ENCODE measurements at places on chromosomes 4 and X.

DNA sequence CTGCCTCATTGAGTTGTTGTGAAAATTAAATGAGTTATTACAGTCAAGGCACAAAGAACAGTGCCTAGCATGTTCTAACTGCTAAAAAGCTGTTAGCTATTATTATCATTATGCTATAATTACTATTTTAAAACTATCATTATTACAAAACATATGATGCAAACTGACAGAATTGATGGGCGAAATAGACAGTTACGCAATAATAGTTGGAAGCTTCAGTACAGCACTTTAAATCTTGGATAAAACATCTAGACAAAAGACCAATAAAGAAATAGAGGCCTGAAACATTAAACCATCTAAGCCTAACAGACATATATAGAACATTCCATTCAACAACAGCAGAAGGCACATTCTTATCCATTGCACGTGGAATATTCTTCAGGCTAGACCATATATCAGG is 73.0 kb downstream of the TAB3 start:
- DNase-seq, result no peak

DNA sequence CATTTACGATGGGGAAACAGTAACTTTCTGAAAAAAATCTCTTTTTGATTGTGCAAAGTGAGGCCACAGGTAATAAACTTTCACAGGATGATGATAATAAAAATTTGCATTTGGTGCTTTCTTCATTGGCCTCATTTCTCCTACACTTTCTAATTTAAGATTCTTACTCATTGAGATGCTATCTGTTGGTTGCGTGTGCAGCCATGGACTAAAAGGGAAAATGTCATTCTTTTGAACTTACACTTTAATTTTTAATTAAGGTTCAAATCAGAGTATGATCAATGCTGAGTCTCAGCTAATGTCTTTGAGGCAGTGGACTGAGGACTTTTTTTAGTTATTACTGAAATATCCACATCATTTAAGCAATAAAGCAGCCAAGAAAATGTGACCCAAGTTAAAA is 87.6 kb downstream of the SEL1L3 start:
- DNase-seq, result no peak

DNA sequence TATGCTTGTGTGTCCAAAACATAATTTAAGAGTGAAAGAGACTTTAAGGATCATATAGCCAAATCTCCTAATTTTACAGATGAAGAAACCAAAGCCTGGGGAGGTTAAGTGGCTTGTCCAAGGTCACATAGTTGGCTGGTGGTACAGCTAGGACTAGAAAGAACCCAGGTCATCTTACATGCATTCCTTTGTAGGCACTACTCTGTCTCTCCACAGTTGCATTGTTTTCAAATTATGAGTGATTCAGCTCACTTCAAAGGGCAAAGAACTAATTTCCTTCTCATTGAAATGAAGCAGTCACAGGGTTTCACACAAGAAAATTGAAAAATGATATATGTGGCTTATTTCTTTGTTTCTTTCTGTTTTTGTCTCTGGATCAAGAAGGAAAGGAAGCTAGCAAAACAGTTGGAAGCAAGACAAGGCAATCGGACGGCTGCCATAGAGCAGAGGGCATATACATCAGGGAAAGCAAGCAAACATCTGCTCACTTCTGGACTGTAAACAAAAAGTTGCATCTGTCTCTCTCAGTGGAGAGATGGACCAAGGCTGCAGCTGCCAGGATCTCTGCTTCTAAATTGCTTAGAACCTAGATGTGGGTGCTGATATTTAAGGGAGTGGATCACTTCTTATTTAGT is 107.5 kb upstream of the AMOT start:
- DNase-seq, result no peak

GRCh38 chrX:150405006-150405405 is 41.9 kb downstream of the MAMLD1 start:
- no peak for DNase-seq

DNA sequence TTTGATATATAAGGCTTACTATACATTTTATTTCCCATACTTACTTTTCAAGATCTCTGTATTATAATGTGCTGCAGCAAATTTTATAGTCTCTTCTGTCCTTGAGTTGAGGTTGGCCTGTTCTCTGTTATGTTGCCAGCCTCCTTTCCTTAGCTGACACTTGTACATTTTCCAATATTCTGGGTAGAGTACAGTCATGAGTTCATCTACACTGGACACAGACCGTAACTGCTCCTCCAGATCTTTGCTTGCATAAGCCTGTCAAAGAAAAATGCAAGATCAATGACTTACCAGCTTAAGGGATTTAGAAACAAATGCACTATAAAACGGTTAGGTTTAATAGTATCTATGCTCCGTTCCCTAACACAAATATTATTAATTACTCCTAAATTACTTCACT is 63.2 kb downstream of the VEGFC start:
- DNase-seq, result no peak

DNA sequence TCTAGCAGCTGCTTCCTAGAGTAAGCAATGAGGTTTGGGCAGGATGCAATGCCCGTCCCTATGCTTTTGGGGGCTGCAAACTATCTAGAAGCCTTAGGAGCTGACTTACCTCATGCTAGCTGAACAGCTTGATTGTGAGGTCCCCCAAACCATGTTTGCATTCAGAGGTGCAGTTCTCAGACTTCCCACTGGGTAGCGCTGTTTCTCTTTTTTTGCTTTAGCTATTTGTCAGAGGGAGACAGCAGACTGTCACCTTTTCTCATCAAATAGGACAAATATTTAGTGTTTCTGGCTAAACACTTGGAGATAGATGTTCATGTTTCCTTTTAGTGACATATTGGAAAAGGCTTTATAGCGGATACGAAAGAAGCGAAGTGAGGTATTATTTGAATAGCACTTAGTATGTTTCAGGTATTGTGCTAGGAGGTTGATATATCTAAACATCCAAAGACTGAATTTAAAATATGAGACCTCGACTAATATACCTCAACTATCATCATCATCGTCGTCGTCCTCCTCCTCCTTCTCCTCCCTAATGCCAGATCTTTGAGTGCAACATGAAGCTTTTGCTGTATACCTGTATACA is 18.7 kb upstream of the TMEM192 start:
- DNase-seq, result peak; percentile 2

DNA sequence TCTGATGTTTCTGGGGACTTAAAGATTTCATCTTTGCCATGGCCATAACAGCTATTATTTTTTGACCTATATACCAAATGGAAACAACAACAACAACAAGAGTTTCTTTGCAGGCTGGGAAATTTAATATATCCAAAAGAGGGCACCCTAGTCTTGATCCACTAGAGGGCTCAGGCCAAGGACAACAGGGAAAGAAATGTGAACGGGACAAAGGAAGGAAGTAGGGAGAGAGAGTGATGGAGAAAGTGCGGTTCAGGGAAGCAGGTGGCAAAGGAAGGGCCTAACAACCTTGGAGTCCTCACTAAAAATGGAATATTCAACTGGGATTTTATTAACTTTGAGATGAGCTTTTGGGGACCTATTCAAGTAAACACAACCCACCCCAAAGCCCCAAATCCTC is 67.8 kb upstream of the SCML1 start:
- no peak for DNase-seq

DNA sequence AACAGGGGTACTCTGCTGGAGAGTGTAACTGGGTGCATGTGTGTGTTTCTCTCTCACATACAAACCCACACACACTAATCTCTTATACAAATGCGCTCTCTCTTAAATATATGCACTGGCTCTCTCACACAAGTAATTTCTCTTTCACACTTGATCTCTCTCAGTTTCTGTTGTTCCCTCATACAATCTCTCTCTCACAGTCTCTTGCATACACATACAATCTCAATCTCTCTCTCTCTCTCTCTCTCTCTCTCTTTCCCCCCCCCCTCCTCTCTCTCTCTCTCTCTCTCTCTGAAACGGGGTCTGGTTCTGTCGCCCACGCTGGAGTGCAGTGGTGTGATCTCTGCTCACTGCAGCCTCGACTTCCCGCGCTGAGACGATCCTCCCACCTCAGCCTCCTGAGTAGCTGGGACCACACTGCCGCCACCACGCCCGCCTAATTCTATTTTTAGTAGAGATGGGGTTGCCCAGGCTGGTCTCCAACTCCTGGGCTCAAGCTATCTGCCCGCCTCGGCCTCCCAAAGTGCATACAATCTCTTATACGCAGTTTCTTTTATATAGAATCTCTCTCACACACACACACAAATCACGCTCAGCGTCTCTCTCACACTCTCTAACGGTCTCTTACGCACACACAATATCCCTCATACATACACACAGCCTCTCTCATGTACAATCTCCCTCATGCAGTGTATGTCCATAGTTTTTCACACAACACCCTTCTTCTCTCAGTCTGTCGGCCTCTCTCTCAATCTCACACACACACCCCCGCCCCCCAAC is 518 bp upstream of the FAM241A start:
- DNase-seq, result no peak

DNA sequence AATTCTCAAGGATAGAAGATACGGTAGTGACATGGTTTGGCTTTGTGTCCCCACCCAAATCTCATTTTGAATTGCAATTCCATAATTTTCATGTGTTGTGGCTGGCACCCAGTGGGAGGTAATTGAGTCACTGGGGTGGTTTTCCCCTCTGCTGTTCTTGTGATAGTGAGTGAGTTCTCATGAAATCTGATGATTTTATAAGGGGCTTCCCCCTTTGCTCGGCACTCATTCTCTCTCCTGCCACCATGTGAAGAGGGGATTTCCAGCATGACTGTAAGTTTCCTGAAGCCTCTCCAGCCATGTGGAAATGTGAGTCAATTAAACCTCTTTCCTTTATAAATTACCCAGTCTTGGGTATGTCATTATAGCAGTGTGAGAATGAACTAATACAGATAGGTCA is 8.5 kb upstream of the SPANXN4 start:
- DNase-seq, result no peak

DNA sequence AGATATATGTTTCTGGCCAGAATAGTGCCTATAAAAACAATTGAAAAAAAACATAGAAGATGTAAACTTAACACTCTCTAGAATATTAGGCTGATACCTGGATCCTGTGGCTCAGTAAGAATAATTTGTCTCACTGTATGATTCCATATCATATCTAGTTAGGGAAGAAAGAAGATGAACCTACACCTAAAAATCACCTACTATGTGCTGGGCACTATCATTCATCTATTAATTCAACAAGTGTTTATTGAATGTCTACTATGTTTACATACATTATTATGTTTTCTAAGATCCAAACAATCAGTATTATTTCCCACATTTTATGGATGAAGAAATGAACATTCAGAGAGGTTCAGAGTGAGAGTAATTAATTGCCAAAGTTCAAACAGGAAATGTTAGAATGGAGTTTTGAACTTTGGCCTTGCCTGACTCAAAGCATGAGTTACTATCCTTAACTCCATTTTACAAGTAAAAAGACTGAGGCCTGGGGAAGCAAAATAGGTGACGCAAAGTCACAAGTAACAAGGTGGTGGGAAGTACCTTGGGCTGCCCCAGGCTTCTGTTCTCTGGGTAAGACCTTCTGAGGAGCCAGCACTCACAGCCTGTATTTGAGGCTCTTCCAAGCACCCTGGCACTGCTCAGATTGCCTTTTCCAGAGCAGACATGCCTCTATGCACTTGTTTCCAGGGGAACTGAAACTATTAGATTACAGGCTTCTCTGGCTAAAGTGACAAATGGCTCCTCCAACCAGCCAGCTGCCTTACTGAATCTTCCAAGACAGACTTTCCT is 111.1 kb upstream of the ACSL4 start:
- peak; percentile 49 for DNase-seq

- DNase-seq, result no peak
These were observed 64.3 kb downstream of the LRBA start for GRCh38 chr4:150950657-150951288.

GRCh38 chr4:98467627-98468072 is 190.8 kb downstream of the TSPAN5 start:
- DNase-seq, result peak; percentile 50

DNA sequence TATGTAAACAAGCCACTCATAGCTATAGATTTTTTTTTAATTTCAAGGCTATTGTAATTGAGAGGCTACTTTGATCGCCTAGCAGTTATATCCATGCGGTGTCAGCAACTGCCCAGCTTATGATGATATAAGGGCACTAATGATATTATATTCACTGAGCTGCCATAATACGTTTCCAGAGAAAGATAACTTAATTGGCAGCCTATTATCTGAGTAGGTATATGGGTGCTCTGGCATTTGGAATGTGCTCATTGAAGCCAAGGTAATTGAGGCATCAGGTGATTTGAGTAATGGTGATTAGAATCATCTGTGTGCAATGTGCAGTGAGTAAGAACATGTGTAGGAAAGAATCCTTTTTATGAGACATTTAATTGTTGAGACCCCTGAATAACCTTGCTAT is 490.0 kb downstream of the CENPC start:
- no peak for DNase-seq

DNA sequence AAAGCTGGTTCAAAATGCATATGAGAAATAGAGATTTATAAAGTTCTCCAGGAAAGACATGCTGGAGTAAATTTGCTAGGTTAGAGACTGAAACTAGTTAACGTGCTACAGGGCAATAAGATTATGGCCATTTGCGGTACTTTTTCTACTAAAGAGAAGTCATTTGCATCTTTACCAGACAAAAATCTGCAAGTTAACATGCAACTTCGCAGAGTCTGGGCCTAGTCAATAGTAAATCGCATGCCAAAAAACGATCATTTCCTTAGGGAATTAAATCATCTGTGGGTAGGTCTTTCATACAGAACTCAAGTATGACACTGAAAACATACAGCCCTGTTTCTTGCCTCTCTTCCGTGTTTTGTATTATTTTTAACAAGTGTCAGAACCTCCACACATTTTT is 32.8 kb upstream of the REST start:
- DNase-seq, result no peak

- no peak for DNase-seq
These were observed 191.7 kb upstream of the EDNRA start for GRCh38 chr4:147289181-147289580.

GRCh38 chr4:98341309-98341708 is 80.1 kb downstream of the RAP1GDS1 start:
- peak; percentile 74 for DNase-seq

DNA sequence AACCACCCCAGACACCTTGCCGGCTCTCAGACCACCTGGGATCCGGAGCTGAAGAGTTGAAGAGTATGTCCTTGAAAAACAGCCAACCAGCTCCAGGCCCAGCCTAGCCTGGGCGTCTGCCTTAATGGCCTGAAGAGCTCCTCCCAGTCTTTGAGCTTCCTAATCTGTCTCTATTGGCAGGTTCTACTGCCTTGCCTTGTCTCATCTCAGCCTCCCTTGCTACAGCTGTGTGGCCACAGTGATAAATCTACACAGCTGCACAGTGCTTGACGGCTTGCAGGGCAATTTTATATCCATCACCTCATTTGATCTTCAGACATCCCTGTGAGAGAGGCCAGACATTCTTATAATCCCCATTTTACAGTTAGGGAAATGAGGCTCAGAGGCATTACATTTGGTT is 19.9 kb downstream of the AWAT2 start:
- peak; percentile 51 for DNase-seq

DNA sequence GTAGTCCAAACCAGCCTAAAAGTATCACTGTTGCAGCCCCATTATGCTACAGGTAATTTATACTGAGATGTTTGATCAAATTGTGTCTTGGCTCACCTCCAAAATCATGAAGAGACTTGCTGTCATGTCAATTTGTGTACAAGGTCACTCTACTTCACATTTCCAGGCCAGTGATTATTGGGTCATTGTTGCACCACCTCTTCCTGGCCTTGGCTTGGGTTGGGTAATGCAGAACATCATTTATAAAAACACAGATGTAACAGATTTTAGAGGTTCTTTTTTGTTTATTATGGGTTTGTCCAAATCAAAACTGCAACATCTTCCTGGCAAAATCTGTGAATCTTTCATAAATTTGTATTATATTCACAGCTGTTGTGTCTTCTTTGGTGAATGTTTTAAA is 459.5 kb downstream of the ANKRD50 start:
- no peak for DNase-seq

- DNase-seq, result no peak
These were observed 136.1 kb downstream of the STIM2 start for GRCh38 chr4:26996745-26997144.
